ENCODE measurements at places on chromosomes 16 and 17.

DNA sequence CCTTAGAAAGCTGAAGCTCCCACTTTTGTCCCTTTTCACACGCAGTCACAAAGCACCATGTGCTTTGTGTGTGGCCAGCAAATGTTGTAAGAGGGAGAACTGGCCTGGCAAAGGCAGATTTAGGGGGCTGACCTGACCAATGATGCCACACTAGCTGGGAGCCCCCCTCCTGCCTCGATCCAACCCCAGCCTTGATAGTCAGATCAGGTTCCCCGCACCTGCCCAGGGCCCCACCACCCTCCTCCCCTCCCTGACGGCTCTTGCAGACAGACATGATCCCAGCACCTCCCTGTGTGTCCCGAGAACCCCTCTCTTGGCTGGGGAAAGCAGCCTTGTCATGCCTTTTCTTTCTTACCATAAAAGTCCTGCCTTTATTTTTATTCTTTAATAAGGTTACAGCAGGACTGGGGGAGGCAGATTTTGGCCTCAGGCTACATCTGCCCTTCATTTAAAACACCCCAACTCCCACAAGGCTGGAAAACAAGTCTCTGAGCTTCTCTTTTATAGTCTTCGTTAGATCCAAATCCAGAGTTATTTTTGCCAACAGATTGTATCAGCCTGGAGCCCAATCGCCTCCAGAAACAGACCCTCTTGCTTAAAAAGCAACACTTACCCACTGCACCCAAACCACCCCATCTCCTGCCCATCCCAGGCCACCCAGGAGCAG lies 201.8 kb upstream of the CDH5 start:
- DNase-seq: no peak

DNA sequence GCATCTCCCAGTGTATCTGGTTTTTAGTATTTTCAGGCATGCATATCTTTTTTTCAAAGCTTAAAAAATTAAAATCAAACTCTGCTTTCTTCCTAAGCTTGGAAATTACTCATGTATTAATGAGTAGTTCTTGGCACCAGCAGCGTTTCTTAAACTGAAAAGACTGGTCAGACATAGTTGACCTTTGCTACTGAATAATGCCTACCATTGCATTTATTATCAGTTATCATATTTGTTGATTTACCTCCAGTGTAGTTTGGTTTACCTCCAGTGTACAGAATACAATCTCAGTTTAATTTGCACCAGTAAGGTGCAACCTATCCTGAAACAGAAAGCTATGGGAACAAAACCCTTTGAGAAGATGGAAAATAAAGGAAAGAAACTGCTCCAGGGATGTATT lies 34.5 kb upstream of the EVI2A start:
- DNase-seq: no peak

DNA sequence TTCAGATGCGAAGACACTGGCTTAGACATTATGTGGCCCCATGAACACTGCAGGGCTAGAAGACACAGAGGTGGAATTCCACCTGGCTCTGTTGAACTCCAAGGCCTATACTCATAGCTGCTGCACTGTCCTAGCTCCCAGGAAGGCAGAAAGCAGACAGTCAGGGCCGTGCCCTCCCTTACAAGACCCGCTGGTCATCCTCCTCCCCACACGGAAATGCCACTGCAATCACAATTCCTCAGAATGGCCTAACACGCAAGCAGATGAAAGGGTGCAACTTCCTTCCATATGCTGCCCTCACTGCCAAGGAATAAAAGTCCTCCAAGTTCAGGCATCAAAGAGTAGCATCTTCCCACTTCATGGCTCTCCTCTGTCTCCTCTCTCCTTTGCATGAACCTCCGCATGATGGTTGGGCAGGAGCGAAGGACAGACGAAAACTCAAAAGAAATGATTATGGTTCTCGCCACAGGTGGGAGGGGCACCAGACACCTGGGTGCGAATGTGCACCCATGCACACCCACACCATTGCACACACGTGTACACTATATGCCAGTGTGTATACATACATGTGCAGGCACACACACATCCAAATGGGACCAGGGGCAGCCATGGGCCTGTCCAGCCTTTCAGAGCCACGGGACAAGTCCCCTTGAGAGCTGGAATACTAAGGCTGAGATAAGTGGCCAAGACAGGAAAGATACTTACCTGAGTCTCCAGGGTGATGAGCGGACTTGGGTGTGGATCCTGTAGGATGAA lies 113.3 kb downstream of the XYLT1 start:
- DNase-seq: no peak

GRCh38 chr16:77221482-77221881 lies 22.3 kb downstream of the SYCE1L start:
- DNase-seq: no peak

DNA sequence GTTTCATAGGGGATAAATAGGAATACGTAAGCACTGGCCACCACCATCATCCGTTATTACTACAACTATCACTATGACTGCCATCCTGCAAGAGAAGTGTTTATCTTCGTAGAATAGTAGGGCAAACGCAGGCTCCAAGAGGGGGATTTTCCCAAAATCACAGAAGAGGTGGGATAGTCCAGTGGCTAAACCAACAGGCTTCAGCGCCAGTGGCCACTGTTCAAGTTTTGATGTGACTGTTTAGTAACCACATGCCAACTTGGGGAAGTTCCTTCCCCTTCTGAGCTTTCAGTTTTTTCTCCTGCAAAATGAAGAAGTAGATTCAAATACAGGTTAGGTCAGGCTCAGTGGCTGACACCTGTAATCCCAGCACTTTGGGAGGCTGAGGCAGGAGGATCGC lies 60.7 kb upstream of the GRIN2A start:
- DNase-seq: no peak

DNA sequence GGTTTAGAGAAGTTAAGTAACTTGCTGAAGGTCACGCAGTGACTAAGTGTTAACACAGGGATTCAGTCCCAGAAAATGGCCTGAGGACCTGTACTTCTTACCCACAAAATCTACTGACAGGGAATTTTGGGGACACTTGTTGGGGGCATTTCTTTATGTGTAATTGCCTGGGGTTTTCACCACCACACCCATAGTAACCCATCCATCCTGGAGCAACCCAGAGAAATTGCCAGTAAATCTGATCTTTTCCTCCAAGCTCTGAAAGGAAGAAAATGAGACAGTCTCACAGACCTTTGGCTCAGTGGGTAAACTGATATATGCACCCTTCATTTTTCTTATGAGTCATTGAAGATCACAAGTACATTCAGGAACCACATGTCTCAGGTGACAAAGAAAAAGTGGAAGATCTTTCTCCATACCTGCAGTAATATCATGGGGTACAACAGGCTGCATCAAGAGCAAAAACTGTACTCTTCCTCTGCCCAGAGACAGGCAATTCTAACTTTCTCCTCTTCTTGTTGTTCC lies 81.0 kb downstream of the NOG start:
- no peak for DNase-seq

DNA sequence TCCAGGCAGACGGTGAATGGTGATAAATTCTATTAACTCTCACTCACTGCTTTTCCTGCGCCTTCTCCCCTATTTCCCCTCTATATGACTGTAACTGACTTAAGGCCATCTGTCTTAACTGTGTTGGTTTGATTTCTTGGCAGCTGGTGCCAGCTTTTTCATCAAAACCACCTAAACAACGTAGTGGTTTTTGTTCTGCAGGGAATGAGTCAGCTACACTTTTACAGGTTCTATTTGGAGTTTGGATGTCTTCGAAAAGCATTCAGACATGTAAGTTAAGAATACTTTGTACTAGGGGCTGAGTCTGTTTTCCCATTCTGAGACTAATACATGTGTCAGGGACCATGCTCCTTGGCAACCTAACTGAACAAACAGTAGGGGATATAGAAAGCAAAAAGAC lies 8.5 kb downstream of the REXO5 start:
- no peak for DNase-seq

DNA sequence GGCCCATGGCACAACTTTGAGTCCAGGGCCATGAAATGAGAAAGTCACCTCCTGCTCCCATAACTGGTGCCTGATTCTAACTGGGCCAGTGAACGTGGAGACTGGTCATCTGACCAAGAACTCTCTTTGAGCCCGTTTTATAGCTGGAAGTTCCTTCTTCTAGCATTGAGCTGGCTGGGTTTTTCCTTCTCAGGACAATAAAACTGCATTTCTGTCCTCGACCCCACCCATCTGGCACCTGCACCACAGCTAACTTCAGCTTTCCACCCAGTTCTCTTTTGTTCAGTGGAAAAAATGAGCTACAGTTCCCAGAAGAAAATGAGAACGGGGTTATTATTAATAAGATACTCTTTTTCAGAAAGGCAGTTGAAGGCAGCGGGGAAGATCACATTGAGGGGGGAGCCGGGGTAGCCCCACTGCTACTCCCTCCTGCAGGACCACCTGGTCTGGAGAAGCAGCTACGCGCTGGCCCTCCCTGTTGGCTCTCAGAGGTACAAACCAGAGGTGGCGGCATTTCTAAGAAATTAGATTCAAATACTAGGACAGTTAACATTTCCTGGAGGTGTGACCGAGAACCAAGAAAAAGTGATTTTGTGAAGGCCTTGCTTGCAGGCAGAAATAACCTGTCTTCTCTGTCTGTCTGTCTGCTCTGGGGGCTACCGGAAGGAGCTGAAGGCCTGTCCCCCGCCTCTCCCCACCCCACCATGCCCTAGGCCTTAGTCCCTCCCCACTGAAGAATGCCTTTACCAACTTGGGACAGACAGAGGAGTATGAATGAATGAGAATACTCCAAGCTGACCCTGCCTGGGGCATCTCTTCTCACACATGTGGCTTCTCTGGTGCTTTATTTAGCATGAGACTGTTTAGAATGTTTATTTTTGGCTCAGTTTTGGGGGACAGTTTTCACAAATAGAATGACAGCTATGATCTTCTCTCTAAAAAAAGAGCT lies 123.9 kb downstream of the XYLT1 start:
- DNase-seq: no peak

DNA sequence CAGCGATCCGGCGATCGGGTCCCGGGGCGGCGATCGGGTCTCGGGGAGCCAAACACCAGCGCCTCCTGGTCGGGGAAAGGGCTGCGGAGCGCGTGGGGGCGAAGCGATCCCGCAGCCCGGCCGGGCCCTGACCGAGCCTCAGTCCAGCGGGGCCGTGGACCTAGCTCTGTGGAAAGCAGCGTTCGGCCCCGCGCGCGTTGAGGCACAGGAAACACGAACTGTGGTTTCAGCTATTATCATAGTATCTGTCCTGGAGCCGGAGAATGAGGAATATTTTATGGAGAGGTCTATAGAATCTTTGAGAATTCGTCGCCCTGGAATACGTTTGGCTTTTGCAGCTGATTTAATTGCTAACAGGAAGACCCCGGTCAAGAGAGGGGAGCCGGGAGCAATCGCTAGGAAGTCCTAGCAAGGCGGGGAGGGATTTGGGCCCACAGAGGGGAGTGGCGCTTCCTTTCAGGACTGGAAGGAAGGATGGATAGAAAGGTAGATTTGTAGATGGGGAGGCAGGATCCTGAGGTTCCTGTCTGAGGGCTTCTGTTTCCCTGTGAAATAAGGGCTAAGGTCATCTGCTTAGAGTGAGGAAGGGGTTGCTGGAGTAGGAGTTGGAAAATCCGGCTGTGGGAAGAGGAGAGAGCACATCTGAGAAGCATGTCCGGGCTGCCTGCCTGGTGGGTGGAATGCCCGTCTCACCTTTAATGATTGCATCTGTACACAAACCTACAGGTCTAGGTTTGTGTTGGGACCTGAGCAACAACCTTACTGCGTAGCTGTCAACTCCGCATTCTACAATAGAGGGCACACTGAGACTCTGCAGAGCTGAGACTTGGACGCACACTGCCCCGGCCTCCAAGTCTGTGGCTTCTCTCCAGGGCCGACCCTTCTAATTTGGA lies 770 bp downstream of the CCNF start:
- no peak for DNase-seq

Data from effector memory CD4-positive, alpha-beta T cell (primary cell).